Activated CD4-positive, alpha-beta T cell treated with anti-CD3 and anti-CD28 coated beads, Interleukin-2, amount 50 U/mL, for 4 hours (primary cell): ENCODE measurements at places on chromosomes 5 and 9.

- no peak for DNase-seq
Observed at GRCh38 chr5:148853868-148854267, 27.5 kb downstream of the ADRB2 start.

- DNase-seq = no peak
Observed at GRCh38 chr9:123725389-123725788, 204.5 kb downstream of the DENND1A start.

GRCh38 chr9:97598461-97599288, 34.5 kb downstream of the TSTD2 start:
- peak; percentile 61 for DNase-seq

- no peak for DNase-seq
Observed at GRCh38 chr5:179195561-179196404, 135.6 kb downstream of the ZNF354C start.

- no peak for DNase-seq
Observed at GRCh38 chr5:140953234-140953633, 13.0 kb upstream of the PCDHAC2 start.

DNA sequence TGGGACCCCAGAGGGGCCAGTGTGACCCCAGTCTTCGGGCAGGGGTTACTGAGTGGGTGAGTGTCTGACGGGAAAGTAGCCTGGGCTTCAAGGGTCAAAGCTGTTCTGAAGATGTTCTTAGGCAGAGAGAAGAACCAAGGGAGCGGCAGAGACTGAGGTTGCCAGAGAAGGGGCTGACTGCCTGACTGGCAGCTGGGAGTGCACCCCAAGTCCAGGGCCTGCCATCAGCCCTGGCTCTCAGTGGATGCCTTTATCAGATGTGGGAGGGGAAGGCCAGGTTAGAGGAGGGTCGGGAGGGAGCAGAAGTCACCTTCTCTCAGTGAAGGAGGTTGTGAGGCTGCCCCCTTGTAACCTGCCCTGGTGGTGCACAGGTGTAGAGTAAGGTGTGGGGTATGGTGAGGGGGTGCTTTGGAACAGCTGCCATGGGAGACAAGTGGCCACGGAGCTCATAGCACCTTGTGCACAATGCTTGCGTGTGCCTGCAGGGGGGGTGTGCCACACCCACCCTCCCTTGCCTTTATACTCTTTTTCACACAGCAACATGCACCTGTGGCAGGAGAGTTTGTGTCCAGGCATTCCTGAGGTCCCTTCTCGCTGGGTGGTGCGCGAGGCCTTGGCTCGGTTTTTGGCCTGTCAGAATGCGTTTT, 18.9 kb downstream of the RALGPS1 start:
- DNase-seq = no peak

GRCh38 chr5:113760486-113760885, 247.0 kb downstream of the YTHDC2 start:
- DNase-seq = no peak

DNA sequence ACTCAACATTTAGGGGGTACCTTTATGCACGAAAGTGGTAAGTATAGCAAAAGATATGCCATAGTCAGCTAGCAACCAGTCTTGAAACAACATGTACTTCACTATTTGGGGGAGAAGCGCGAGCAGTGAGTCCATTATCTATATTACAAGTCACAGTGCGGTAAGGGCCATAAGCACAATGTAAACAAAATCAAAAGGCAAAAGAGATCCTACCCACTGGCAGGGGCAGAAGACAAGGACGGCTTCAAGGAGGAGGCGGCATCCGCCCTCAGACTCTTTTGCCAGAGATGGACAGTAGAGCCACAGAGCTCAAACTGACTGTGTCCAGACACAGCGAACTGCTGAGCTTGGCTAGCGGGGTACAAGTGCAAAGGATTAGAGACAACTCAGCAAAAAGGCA, 9.6 kb downstream of the MAPK9 start:
- no peak for DNase-seq

- no peak for DNase-seq
Observed at GRCh38 chr5:90882448-90882847, 323.9 kb downstream of the ADGRV1 start.

DNA sequence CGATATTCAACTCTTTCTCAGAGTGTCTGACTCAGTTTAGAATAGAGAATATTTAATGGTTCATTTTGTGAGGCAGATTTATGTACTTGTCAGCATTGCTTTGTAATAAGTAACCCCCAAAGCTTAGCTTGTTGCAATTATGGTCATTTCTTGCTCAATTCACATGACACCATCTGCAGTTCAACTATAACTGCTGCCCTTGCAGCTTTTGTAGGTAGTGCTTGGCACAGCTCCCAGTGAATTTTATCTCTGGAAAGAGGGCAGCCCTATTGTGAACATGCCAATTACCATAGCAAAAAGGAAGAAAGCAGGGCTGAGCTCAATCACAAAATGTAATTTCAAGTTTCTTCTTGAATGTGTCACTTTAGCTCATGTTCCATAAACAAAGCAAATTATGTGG, 1587.7 kb upstream of the ACO1 start:
- no peak for DNase-seq

DNA sequence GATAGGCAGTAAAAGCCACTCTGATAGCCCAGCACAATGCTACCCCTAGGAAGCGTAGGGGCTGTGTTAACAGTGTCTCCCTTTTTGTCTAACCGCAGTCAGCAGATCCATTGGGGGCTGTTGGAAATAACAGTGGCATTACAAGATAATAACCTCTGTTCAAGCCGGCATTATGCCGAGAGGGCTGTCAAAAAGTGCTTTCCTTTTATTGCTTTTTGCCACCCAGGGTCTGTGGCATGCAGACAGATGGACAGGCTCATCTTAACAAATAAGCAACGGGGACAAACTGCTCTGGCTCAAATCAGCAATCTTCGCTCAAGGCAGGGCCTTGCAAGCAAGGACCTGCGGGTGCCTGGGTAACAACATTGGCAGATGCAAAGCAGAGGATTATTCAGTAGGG, 123.3 kb downstream of the TLR4 start:
- no peak for DNase-seq

GRCh38 chr5:126081209-126081608, 342.0 kb upstream of the GRAMD2B start:
- no peak for DNase-seq

GRCh38 chr9:137588311-137588710, 2.0 kb downstream of the ZMYND19 start:
- DNase-seq = no peak

DNA sequence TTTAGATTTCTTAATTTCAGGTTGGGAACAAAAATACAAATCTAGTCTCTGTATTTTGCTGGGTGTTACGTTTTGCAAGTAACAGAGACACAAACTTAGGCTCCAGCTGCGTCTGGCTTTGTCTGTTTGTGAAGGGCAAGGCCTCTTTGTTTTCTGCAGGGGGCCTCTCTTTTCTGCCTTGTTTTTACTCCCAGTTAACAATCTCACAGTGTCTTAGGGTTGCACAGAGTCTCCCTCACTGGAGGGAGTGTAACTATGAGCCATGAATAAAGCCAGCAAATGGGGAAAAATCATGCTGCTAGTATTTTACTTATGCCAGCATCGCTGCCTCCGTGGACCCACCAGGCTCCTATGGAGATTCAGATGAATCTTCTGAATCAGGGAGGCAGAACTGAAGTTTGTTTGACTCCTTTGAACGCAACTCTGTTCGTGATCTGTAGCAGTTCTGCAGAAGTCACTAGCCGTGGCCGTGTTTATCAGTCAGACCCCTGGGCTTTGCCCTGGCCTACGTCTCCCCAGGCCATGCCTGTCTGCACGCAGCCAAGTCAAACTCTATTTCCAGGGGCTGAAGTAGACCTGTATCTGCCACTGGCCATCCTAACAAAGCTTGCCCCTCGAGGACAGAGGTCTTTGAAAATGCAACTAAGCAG, 77.2 kb downstream of the ATP10B start:
- DNase-seq = no peak

GRCh38 chr5:36705055-36705454, 98.6 kb downstream of the SLC1A3 start:
- no peak for DNase-seq

- no peak for DNase-seq
Observed at GRCh38 chr5:68467794-68468193, 252.2 kb downstream of the PIK3R1 start.

DNA sequence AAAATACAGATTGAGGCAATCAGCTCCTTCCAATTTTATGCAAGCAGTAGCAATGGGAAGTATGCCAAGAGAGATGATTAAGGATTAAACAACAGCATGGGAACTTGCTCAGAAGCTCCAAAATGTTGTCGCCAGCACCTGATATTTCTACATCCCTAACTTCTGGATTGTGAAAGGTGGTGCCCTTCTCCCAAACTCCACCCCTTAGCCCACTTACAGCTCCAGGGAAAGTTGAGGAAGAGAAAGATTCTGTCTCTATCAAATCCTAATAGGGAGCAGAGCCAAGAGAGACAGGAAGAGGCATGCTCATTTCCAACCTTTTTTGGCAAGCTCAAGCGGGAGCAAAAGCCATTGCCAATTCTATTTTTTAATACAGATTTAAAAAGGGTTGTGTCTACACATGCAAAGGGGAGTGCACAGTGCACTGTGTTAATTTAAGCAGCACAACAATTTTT, 92.4 kb upstream of the NR3C1 start:
- DNase-seq = no peak

DNA sequence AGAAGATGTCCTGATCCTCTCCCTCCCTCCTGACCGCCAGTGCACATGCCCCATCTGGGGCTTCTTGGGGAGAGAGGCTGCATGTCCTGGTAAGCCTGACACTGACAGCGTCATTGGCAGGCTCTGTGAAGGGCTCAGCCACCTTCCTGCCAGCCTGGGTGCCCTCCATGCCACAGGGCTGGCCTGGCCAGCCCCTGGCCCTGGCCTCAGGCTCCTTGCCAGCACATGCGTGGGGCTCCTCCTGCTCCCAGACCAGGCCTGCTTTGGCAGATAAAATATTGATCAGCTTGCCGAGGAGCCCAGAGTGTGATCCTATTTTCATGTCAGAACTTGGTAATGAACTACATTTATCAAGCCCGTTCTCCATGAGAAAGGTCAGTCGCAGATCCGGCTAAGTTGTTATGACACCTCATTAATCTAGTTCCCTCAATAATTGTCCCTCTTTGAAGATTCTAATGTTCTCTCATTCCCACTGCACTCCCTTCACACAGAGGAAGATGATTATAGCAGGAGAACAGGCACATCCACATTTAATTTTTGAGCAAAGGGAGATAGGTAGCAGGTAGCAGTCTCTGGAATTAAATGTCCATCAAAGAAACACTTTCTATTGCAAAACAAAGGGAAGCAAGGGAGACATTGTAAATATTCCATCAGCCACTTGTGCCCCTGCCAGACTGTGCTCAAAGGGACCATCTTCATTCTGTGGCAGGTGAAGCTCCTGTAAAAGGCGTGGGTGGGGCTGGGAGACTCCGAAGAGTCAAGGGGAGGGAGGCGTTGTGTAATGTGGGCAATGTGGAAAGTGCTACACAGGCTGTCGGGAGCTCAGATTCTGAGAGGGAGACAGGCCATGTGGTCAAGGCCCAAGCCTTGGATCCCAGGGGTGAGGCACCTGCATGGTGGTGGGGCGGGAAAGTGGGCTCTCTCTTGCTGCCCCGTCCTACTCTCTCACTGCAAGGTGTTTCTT, 272.0 kb downstream of the HSPA4 start:
- DNase-seq = no peak

GRCh38 chr5:4661326-4661725, 478.8 kb upstream of the ADAMTS16 start:
- DNase-seq = no peak

GRCh38 chr5:79976759-79977515, 14.1 kb downstream of the MTX3 start:
- no peak for DNase-seq

- DNase-seq = no peak
Observed at GRCh38 chr5:132243366-132243977, 14.0 kb upstream of the PDLIM4 start.

DNA sequence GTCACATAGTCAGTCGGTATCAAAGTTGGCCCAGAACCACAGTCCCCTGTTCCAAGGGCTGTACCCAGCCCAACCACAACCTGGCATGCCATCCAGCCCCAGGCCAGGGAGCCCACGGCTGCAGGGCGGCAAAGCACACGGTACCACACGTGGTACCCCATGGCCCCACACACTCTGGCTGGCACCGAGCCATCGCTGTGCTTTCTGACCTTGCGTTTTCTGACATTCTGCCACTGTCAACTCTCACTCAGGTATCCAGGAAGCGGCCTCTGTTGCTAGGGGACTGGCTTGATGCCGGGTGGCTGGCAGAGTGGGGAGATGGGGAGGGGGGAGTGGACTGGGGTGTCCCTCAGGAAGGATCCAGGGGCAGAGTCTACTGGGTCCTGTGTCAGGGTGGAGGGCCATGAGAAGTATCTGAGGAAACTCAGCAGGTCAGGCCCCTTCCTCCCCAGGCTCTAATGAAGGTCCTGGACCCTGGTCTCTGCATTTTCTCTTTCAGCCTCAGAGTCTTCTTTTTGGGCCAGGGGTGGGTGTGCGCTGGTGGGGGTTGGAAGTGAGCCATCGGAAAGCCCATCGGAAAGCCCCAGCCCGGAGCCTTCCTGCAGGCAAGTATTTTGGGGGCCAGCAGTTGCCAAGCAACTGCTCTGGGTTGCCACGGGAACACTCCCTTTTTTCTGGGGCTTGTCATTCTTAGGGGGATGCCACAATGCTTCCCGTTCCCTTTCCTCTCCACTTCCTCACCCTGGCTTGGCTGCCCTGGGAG, 21.0 kb upstream of the RALGDS start:
- peak; percentile 57 for DNase-seq

- no peak for DNase-seq
Observed at GRCh38 chr5:14428302-14429081, 153.1 kb upstream of the OTULINL start.

- DNase-seq = no peak
Observed at GRCh38 chr5:125189531-125189941, 443.1 kb upstream of the ZNF608 start.

GRCh38 chr9:130118841-130119518, 53.2 kb upstream of the NCS1 start:
- DNase-seq = no peak
